Hypothalamus (tissue), 51 donors: ENCODE measurements at places on chromosomes 1 and 21.

GRCh38 chr21:27365394-27365793, 398.5 kb upstream of the ADAMTS5 start:
- no peak for DNase-seq

DNA sequence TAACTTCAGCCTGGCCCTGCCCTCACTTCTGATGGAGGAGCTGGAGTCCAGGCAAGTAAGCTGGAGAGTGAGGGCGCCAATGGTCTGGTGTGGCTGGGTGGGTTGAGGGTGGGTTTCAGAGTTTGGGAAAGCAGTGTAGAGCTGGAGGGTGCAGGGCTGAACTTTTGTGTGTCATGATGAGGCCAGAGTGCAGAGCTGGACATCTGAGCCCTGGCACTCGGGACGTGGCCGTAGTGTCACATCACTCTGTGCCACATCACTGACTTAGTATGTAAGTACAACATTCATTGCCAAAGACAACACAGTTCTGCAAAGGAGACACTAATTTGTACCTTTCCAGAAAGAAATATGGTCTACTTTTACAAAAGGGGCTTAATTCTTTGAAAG, 15.8 kb downstream of the SPATA46 start:
- no peak for DNase-seq

GRCh38 chr1:117143172-117143571, 21.6 kb upstream of the TRIM45 start:
- DNase-seq, result no peak

DNA sequence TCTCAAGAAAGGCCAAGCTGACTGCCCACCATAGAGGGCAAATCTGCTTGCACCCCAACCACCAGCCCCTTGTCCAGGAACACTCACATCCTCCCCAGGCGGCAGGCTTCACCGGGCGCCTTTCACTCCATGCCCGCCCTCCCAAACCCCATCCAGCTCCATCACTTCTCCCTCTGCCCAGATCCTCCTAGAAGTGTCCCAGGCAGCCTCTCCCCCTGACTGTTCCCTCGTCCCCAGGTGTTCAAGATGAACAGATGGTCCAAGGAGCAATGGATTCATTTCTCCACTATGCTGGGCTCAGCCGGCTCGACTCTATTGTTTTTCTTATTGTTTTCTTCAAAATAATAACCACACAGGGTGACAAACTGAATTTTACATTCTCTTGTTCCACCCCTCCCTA, 22.1 kb downstream of the S100A6 start:
- no peak for DNase-seq

DNA sequence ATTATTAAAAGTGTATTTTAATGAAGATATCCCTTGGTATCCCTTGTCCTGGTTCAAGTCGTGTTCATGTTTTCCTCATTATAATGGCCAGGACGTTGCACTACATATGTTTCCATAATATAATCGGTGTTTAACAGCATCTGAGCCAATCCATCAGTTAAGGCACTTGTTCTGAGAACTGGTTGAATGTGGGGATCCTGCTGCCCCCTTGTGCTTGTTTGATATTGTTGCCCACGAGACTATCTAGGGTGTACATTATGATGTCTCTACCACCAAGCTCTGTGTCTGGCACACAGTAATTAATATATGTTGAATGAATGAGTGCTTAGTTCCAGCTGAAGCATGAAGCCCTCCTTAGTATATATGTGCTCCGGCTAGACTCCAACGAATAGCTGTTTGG, 193.0 kb downstream of the CACNA1E start:
- peak; percentile 62 for DNase-seq

- no peak for DNase-seq
Measured at GRCh38 chr1:6488602-6489382, 2.7 kb downstream of the PLEKHG5 start.

GRCh38 chr1:169090900-169091311, 15.6 kb upstream of the ATP1B1 start:
- no peak for DNase-seq

GRCh38 chr1:1330366-1331067, 563 bp upstream of the TAS1R3 start:
- DNase-seq, result no peak

- DNase-seq, result no peak
Measured at GRCh38 chr1:246166841-246167240, 340.2 kb downstream of the SMYD3 start.

- no peak for DNase-seq
Measured at GRCh38 chr21:42505090-42505726, 8.4 kb upstream of the SLC37A1 start.
